T1000 (cell line): ENCODE measurements at places on chromosomes 3 and 15.

DNA sequence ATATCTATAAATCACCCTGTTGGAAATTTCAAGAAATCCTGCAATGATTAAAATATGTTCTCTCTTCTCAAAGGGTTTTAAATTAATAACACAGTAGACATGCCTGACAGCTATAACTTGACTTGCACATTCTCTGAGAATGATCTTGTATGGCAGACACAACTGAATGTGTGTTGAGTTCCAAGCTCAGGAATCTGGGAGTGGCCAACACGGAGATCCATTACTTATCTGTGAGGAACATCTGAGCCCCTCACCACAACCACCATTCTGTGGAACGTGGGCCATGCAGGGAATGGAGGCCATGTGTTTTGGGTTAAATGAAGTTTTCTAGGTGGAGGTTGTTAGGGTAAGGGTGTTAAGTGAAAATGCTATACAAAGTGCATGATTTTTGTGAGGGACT, 105.3 kb upstream of the CHMP2B start:
- DNase-seq: no peak

DNA sequence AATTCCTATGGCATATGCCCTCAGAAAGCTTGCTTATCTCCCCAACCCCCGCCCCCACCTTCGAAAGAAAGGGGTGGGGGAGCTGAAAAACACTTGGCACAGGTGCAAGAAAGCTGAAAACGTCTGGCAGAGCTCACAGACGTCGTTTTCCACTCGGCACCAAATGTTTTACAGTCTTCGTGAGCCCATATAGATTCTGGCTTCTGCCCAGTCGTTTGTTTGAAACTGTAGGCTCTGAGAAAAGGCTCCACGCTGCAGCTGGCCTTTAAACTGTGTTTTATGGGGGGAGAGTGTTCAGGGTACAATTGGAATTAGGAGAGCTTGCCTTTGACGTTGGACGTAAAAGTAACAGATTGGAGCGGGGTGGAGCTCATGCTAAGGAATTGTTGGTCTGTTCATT, 130.3 kb downstream of the MDFIC2 start:
- no peak for DNase-seq

- DNase-seq: no peak
Measured at GRCh38 chr3:16460273-16460672, 53.2 kb downstream of the RFTN1 start.

DNA sequence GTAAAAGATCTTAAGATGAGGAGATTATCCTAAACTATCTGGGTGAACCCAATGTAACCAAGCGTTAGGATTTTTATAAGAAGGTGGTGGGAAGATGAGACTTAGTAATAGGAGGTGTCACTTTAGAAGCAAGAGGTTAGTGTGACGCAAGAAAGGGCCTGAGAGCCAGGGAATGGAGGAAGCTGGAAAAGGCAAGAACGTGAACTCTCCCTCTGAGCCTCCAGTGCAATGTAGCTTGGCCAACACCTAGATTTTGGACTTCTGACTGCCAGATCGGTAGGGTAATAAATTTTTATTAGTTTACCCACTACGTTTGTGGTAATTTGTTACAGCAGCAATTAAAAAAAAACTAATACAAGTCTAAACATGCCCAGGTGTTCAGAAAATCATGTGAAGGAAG, 20.8 kb upstream of the CNTN6 start:
- no peak for DNase-seq

GRCh38 chr15:58387130-58387529, 44.7 kb upstream of the LIPC start:
- DNase-seq: no peak

DNA sequence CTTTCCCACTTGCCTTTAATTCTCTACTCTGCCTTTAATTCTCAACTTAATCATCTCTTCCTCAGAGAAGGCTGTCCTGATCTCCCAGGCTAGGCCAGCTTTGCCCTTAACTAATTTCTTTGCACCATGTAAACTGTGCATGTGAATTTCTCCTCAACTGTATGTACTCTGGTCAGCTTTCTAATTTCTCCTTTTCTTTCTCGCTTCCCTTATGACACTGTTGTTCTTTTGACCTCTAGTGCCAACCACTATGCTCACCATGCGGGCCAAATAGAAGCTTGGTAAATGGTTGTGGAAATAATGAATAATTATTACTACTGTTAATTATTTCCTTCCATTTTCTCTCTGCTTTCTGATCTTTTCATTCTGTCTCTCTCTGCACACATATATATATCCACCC, 269.0 kb upstream of the CRBN start:
- DNase-seq: no peak

DNA sequence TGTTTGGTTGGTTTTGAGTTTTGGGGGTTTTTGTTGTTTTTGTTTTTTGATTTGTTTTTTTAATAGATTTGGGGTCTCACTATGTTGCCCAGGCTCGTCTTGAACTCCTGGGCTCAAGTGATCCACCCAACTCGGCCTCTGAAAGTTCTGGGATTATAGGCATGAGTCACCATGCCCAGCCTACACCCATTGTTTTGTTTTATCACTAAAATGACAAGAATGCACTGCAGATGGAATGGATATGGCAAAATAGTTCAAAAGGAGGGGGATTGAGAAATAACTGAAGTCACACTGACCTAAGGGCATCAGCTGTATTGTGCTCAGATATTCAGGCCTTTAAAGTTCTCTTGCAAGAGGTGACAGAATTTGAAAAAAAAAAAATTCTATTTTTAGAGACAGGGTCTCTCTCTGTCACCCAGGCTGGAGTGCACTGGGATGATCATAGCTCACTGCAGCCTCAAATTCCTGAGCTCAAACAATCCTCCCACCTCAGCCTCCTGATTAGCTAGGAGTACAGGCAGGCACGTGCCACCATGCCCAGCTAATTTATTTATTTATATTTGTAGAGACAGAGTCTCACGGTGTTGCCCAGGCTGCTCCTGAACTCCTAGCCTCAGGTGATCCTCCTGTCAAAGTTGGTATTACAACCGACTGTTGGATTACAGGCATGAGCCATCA, 4.4 kb upstream of the RASA2 start:
- peak; percentile 45 for DNase-seq

GRCh38 chr3:172808969-172809546, 58.5 kb downstream of the ECT2 start:
- no peak for DNase-seq

DNA sequence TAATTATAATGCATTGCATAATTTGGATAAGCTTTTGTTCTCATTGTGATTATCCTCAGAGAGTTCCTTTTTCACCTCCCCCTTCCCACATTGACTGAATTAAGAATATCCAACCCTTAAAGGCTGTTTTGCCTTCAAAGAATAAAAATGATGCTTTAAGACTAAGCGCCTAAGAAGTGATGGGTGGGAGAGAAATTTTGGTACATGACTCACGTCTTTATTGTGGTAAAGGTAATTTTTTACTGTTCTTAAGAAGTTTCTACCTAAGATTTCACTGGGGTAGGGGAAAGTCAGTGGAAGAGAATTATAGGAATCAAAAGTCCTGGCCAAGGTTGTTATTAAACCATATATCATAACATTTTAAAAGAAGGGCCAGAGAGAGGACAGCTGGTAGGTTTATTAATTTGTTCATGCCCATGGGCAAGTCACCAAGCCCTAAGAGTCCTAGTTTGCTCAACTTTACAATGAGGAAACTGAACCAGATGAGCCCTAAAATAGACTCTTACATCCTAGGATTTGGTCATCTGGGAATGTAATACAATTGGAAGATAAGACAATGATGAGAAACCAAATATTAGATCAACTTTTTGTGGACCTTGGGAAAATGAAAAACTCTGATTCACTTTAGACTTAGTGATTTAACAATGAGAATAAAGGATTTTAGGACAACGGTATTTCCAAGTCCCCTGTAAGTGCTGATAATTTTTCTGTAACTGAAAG, 101.1 kb upstream of the RASGRP1 start:
- no peak for DNase-seq

DNA sequence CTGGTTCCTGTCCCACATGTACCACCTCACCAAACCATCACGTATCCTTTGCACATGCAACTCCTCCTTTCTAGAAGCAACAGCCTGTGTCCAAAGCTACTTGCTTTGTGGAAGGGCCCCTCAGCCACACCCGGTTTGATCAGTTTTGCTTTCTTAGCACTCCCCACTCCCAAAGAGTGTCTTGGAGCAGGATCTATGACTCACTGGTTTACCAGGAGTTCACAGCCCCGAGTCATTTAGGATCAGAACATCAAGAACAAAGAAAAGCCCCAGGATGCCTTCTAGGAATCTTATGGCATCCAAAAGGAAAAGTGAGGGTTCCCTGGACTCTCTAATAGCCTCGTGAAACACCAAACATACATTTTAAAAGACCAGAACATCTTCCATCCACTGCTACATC, 50.7 kb upstream of the IGF1R start:
- DNase-seq: no peak

DNA sequence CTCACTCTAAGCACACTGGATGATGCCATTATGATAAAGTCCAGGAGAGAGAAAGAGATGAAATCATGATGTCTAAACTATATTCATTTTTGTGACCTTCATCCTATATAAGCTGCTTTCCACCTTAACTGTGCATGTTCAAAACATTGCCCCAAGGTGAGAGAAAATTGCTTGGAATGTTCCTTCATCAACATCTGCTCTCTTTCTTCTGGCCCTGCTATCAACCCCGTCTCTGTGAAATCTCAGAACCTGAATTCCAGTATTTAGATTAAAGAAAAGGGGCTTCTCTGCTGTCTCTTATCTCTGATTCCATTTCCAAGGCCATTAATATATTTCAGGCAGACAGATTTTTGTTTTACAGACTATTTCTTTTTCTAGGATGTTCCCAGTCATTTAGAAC, 47.3 kb upstream of the PHLDB2 start:
- no peak for DNase-seq

DNA sequence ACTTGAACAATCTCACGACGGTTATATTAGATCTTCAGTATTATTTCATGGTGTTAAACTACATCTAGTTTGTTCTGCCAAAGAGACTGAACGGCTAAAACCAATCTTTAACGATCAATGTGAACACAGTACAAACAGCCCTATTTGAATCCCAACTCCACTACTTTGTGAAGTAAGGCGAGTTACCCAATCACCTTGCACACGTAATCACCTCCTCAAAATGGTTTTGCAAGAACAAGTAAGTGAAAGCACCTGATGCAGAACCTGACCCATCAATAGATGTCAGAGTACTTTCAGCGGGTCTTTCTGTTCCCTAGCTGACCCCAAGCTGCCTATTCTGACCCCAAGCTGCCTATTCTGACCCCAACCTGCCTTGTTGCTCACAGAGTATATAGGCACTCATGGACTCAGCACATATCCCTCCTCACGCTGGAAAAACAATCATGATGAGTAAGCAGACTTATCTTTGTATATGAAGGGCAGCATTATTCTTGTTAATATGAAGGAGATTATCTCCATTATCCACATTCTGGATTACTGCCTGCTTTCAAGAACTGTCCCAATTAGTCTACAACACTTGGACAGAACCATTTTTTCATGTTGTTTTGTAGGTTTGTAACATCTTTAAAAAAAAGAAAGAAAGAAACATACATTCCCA, 3.7 kb downstream of the KPNA1 start:
- DNase-seq: no peak

DNA sequence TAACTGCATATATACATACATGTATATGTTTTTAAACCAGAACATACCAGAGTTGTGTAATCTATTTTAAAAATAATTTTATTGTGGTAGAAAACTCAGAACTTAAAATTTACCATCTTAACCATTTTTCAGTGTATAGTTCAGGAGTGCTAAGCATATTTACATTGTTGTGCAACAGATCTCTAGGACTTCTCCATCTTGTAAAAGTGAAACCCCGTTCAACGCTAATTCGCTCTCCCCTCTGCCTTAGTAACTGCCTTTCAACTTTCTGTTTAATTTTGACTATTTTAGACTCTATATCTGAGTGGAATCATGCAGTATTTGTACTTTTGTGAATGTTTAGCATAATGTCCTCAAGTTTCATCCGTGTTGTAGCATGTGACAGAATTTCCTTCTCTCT, 51.8 kb upstream of the SSR3 start:
- no peak for DNase-seq

- DNase-seq: no peak
Measured at GRCh38 chr15:90914305-90915080, 11.4 kb downstream of the MAN2A2 start.

DNA sequence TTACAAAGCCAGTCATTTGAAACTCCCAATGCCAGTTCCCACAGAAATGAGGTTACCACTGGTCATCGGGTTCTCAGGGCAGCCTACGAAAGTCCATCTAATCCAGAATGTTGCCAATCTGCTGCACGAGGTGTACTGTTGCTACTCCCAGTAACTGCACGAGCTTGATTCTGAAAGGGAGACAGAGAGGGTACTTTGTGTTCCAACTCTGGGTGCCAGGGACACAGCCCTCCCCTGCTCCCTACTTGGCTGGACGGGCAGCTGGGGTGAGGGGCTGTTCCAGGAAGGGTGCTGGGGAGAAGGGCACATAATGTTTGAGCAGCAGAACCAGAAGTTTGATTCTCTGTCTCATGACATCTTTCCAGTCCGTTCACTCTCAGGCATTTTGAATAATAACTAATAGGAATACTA, 27.1 kb upstream of the OSBPL11 start:
- no peak for DNase-seq

DNA sequence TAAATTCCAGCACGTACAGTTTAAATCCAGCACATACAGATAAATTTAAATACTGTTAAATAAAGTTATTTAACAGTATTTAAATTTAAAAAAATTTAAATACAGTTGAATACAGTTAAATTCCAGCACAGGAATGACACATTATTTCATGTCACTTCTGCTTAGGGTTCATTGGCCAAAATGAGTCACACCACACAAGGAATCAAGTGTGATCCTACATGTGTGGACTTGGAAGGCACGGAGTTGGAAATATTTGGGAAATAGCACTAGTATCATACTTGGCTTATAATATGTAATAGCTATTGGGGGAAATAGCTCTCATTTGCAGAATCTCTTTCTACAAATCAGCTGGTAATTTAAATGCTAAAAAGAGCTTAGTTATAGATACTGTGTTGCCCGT, 10.6 kb downstream of the RAB7A start:
- DNase-seq: no peak

- no peak for DNase-seq
Measured at GRCh38 chr3:3836845-3837244, 37.6 kb downstream of the LRRN1 start.

DNA sequence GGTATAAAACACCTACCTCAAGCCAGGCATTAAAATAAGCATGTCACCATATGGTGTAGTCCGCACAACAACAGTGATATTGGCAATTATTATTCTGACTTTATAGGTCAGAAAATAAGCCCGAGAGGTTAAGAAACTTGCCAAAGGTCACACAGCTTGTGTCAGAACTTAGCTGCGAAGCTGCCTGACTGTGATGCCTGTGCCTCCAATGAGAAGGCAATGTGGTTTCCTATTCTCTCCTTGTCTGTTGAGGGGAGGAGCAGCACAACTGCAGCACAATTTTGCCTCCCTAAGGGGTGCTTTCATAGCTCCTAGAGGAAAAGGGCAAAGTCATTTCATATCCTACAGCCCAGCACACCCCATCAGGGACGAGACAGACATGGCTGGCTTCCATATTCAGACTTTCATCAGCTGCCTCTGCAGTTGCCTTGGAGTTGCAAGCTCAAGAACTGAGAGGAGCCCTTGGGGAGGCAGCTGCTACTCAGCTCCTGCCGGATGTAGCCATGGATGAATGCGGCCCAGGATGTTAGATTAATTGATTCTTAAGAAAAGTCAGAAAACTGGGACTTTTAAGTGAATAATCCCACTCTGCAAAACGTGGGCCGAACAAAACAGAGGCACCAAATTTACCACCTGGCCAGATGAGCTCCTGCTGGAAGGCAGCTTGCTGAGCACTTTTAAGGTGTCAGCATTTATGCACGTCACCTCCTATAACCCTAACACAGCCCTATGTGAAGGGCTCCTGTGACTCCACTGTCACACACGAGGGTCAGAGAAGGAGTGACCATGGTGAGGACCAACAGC, 38.5 kb downstream of the MYO5C start:
- DNase-seq: no peak

GRCh38 chr3:62884096-62884870, 9.1 kb upstream of the CADPS start:
- DNase-seq: no peak
